Activated CD4-positive, alpha-beta T cell treated with anti-CD3 and anti-CD28 coated beads, Interleukin-2, amount 10 ng/mL, durations not matched to agents 24 days and 14 days (primary cell): ENCODE measurements at places on chromosomes 7 and 10.

DNA sequence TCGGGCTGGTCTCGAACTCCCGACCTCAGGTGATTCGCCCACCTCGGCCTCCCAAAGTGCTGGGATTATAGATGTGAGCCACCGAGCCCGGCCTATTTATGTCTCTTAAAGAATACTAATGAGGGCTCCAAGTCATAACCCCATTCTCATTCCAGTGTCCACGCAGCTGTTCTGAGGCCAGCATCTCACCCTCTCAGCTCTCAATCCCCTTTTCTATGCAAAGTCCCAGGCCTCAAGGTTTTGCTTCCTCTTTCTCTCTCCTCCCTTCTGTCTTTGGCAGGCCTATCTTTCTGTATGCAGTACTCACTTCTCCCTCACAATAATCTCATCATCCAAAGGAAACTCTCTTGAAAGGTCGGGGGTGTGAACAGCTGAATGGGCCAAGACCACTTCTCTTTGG is 28.0 kb upstream of the VSIR start:
- no peak for DNase-seq

GRCh38 chr10:30510184-30510931 is 76.4 kb downstream of the MAP3K8 start:
- DNase-seq = no peak

- DNase-seq = no peak
Measured at GRCh38 chr10:97123765-97124164, 62.0 kb downstream of the SLIT1 start.

GRCh38 chr10:119165171-119166117 is at the start of gene SFXN4:
Gene SFXN4, minus strand, starts transcription at chr10:119165714. Its CDS starts 67 bp downstream, at chr10:119165647.
- peak; percentile 96 for DNase-seq

GRCh38 chr10:125231813-125232475 is 71.6 kb upstream of the CTBP2 start:
- no peak for DNase-seq

DNA sequence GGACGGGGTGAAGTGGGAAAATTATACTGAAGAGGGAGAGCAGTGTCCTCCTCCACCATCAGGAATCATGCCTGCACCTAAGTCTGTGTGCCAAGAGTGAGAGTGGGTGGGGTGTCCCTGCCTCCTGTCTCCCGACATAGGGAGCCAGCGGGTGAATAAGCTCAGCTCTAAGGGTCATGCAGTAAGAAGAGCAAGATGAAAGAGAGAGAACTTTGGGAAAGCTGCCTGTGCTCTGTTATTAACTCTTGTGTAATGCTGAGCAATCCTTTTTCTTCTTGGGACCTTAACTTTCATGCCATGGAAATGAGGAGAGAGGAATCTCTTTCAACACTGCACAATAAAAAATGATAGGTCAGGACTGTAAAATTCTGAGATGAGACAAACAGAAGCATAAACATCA is 7.9 kb upstream of the TCAF1 start:
- DNase-seq = no peak

GRCh38 chr10:60323162-60323561 is 66.5 kb downstream of the ANK3 start:
- no peak for DNase-seq

DNA sequence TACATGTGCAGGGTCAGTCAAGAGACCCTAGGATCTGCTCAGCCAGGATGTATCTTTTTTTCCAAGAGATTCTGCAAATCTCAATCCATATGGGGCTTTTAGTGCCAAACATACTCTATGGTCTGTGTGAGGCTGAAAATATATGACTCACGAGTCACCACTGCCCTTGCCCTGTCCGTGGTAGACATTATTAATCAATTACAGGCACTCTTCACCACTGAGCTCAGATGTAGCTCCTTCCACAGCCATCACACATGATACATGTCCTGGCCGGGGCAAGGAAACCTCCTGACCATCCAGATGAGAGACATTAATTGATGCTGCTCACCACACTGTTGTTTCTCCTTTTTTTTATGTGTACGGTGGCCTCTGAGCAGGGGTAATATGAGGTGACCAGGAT is 90.2 kb upstream of the RET start:
- DNase-seq = no peak

GRCh38 chr10:130817046-130817624 is 494.4 kb downstream of the TCERG1L start:
- DNase-seq = no peak

DNA sequence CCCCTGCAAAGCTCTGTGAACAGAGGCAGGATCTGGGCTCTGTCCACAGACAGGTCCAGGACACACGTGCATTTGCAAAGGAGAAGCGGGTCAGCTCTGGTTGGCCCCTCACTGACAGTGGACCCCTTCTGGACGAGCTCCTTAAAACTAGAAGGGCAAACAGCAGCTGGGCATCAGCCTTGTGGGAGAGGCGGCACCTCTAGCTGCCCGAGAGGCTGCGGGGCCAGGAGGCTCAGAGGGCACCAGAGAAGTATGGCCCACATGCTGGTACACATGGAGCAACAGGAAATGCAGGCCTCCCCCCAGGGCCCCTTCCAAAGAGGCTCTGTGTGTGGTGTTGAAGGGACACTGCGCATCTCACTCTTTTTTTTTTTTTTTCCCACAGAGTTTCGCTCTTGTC is 233.0 kb upstream of the TCERG1L start:
- no peak for DNase-seq

DNA sequence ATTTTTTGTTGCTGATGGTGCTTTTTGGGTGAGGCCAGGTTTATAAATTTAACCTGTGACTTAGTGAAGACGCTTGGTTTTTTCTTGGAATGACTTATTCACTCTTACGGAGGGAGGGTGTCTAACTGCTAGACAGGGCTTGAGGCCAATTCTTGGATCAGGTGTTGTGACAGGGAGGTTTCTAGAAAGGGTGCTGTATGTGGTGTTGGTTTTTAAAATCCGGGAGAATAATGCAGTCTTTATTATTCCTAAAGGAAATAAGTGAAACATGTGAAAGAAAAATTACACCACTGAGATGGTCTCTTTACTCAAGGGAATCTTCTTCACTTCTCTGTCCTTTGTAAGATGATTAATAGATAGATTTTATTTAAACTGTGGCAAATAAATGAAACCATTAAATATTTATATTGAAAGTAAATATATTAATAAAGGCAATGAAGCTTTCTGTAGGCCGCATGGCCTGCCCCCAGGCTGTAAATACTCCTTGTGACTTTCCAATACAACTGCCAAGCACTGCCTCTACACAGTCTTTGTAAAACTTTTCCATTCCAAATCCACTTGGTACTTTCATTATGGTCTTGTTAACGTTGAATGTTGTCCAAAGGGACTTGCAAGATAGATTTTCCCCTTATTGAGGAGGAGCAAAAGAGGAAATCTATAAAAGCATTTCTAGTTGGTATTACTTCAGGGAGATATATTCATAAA is 323.1 kb downstream of the SUGCT start:
- DNase-seq = no peak

- no peak for DNase-seq
Measured at GRCh38 chr7:22202141-22202540, 154.8 kb downstream of the RAPGEF5 start.

GRCh38 chr7:129535896-129536295 is 33.6 kb downstream of the SMKR1 start:
- no peak for DNase-seq

DNA sequence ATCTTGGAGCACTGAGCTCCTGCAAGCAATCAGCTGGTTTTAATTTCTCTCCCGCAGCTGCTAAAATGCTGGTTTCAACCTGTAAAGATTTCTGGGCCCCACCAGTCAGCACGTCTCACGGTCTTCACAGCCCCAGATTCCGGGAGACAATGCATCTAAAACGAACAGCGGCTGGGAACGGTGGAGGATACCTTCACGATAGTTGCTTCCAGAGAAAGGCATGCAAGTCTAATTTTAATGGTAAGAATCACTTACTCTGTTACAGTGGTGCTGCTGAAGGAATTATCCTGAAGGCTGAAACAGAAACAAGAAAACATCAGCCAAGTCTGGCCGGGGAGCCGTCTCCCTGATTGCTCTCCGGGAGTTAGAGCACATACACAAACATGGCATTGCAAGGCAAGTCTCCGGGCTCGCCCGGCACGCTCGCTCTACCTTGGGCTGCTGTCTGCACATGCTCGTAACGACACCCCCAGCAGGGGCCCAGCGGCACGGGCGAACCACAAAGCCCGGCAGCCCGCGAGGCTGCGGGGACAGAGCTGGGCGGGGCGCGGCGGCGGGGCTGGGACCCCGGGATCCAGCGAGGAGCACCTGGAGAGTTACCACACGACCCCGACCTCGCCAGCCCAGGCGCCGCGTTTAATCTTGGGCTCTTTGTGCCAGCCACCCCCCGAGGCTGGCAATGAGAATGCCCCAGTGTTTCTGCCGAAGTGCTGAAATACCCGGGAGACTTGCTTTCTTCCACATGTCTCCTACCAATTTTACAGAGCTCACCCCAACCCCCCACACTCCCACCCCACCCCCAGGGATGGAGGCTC is at the start of gene FAM13C:
Gene FAM13C (minus strand): TSS at position 406 of the 815 bp plus-strand sequence. CDS start 89 bp downstream, at position 317.
- peak; percentile 65 for DNase-seq

DNA sequence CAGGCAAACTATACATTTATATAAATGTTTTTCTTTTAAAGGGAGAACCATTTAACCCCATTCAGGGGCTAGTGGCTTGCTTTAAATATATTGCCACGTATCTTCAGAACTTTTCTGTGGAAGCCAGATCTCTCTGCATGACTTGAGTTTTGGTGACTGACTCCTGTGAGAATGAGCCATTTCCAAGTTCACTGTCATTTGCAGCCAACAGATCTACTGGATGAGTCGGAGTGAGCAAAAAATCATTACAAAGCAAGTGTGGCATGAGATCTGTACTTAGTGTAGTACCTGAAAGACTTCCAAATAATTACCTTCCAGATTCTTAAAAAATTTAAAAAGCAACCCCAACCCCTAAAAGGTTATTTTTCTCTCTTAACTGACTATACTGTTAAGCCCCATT is 45.6 kb downstream of the PDSS1 start:
- DNase-seq = no peak

DNA sequence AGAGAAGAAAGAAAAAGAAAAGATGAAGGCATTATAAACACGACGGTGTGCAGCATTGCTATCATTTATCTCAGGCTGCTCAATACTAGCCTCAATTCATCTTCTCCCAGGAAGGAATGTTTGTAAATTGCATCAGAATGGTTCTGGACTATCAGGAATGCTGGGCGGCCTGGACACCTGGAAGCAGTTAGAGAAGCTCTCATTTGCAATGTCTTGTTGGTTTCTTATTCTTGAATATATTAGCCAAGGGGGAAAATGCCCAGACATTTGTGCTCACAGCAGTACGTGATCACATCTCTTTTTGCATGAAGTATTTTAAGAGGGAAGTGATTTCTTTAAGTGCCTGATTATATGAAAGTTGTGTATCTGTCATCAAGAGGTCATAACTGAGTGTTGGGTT is 85.6 kb upstream of the IMMP2L start:
- DNase-seq = no peak

DNA sequence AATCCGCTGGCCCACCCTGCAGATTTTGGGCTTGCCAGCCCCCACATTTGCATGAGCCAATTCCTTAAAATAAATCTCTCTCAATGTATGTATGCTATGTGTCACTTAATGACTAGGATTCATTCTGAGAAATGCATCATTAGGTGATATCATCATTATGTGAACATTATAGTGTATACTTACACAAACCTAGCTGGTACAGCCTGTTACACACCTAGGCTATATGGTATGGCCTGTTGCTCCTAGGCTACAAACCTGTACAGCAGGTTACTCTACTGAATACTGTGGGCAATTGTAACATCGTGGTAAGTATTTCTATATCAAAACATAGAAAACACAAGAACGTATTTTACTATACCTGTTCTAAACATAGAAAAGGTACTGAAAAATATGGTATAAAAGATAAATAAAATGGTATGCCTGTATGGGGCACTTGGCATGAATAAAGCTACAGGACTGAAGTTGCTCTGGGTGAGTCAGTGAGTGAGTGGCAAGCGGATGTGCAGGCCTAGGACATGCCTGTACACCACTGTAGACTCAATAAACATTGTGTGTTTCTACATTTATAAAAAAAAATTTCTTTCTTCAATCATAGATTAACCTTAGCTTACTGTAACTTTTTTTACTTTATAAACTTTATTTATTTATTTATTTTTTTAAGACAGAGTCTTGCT is 135.9 kb downstream of the ABCA13 start:
- DNase-seq = no peak

- DNase-seq = no peak
Measured at GRCh38 chr10:64873088-64873487, 1351.9 kb downstream of the REEP3 start.

- no peak for DNase-seq
Measured at GRCh38 chr10:17019696-17020095, 109.9 kb downstream of the CUBN start.

GRCh38 chr10:102237711-102238252 is 3.5 kb downstream of the PITX3 start:
- no peak for DNase-seq

GRCh38 chr10:46556515-46557318 is at the start of gene GPRIN2:
Gene GPRIN2, minus strand, starts transcription at chr10:46556658. Its CDS starts 5,922 bp downstream, at chr10:46550736.
- no peak for DNase-seq

DNA sequence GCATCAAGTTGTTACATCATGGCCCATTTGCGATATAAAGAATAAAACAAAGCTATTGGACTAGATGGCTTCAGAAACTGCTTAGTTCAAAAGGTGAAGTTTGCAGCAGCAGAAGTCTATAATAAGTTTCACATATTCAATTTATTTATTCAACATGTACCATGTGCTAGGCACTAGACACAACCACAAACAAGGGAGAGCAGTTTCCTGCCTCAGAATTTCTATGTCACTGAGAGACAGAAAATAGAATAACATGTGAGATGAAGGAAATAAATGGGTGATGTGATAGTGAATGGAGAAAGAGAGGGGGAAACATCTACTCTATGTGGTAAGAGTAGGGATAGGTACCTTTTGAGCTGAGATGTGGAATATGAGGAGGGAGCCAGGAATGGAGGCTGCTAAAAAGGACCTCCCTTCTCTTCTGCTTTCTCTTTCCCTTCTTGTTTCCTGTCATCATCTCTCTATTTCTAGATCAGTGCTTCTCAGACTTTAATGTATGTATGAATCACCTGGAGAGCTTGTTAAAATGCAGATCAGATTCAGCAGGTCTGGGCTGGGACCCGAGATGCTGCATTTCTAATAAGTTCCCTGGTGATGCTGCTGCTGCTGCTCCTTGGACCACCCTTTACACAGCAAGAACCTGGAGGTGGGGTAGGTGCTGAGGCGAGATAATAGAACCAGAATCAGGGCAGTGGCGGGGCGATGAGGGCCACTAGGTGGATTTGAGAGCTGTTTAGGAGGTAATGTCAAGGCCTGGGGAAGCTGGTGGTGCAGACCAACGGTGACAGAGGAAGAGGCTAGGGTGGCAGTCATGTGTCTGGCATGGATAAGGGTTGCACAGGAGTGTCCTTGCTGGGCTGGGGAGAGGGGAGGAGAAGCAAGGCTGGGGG is 13.7 kb upstream of the INMT start:
- DNase-seq = peak; percentile 64

DNA sequence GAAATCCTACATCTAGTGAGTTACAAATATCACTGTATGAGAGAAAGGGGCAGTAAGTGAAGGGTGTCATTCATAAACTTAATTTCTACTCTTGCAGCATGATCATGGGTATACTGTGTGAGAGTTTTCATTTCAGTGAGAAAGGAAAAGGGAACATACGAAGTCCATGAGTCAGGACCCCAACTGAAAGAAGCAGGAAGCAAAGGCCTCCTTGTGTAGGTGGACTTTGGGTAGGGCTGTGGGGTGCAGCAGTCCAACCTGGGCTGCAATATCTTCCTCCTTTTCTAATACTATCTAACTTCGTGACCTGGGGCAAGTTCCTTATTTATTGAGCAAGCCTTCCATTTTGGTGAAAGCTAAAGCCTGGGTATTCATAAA is 248.2 kb upstream of the TCF7L2 start:
- DNase-seq = no peak
